Spleen (tissue), 13 donors: ENCODE measurements at places on chromosomes 6 and 20. TPM values are rescaled to one million over a fixed set of nuclear protein-coding genes. Genes with fewer than 3 reads are reported as not detected.

Gene MAD2L1BP
- total RNA-seq: 21.1 TPM

Gene SLC4A11
- total RNA-seq: 0.67 TPM

Gene VWA7
- total RNA-seq: not detected

Gene HRH3
- not detected for total RNA-seq

DNA sequence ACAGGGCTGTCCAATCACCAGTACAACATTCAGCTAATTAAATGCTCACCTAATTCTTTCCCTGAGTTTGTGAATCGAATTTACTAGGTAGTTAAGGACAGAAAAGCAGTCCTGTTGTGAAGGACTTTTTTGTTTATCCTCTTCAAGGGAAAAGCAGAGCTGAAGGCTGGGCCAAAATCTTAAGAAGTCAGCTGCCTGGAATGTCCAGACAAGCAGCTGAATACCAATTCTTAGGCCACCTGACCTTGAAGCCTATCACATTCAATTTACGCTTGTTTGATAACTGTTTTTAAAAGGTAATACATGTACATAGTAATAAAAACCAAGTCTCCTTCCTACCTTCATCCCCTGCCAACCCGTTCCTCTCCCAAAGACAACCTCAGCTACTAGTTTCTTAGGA, 56.4 kb downstream of the UQCC1 start:
- H3K27ac ChIP-seq: no peak overlapping the region
- DNase-seq: no peak
- no peaks in the 10 kb centered on the region for H3K27me3 ChIP-seq
- H3K4me1 ChIP-seq: no peaks in the 10 kb centered on the region
- H3K4me3 ChIP-seq: no peak overlapping the region
- peaks cover 18% of the 10 kb centered on the region for H3K36me3 ChIP-seq

GRCh38 chr6:32947552-32948465, 5.1 kb downstream of the HLA-DMA start:
- H3K27me3 ChIP-seq: no peaks in the 10 kb centered on the region
- no peak overlapping the region for H3K4me3 ChIP-seq
- peaks cover 79% of the 10 kb centered on the region for H3K4me1 ChIP-seq
- no peaks in the 10 kb centered on the region for H3K36me3 ChIP-seq
- H3K27ac ChIP-seq: peak overlapping the region; percentile 96
